ENCODE measurements at places on chromosomes 1 and 21.

GRCh38 chr21:15031790-15032357, 32.9 kb downstream of the NRIP1 start:
- no peak for DNase-seq

DNA sequence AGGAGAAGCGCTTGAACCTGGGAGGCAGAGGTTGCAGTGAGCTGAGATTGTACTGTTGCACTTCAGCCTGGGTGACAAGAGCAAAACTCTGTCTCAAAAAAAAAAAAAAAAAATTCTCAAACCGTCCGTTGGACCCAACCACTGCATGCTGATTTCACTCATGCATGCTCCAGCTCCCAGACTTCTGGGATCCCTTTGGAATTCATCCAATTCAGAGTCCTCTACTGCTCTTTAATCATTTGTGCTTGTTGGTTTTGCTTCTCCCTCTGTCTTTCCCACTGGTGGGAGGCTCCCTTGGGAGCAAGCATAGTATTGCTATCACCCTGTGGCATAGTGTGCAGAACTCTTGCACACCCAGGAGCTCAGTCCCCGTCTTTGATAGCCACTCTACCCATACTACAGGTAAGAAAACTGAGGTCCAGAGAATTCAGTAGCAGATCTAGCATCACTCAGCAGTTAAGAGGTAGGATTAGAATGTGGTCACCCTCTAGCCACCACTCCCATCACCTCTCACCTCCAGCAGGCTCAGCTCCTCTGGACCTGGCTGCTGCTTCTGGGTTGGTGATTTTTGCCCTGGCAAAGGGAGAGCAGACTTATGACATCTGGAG, 3.1 kb upstream of the LMNA start:
- no peak for DNase-seq

- DNase-seq = no peak
Observed at GRCh38 chr1:56322211-56322610, 257.2 kb downstream of the PLPP3 start.

DNA sequence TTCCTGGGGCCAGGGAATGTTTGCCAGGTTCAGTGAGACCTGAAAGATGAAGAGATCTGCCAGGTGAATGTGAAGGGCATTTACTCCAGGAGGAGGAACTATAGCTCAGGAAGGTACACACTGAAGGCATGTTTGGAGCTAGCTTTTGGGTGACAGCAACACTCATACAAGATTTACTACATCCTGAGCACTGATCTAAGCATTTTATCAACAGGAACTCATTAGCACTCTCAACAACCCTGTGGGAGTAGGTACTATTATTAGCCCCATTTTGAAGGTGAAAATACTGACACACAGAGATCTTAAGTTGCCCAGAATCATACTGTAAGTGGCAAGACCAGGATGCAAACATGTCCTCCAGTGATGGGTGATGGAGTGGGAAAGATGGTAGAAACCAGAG, 6.7 kb downstream of the GADD45A start:
- no peak for DNase-seq

GRCh38 chr1:207844371-207844770, 66.6 kb downstream of the CD34 start:
- no peak for DNase-seq

DNA sequence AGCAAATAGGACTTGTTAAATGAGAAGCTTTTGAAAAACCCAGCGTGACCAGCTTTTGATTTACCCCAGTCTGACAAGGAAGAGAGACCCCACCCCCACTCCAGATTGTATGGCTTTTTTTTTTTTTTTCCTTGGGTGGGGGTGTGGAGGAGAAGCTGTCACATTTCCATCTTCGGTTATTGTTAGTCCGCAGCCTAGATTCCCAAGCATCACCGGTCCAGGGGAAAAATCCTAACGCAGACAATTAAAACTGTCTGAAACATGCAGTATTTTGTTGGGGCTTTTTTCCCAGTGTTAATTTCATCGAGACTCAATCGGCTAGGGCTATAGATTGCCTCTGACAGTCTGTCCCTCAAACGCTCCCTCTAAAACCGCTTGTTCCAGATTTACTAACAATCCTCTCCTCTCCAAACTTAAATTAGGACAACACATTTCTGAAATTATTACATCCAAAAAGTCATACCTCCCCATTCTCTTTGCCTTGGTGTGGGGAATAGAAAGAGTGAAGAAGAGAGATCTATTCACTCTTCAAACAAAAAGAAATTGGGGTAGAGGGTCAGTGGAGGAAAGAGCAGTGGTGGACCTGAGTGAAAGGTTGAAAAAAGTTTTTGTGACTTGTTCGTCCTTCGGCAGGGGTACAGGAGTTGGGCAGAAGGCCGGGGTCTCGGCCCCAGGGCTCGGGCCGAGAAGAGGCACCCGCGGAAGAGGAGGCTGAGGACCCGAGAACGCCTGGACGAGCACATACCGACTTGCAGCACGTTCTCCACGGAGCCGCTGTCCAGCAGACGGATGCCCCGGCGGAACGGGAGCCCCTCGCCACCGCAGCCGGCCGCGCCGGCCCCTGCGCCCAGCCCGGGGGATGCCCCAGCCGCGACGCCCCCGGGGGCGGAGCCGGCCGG, 1.1 kb downstream of the ZSWIM5 start:
- peak; percentile 84 for DNase-seq

DNA sequence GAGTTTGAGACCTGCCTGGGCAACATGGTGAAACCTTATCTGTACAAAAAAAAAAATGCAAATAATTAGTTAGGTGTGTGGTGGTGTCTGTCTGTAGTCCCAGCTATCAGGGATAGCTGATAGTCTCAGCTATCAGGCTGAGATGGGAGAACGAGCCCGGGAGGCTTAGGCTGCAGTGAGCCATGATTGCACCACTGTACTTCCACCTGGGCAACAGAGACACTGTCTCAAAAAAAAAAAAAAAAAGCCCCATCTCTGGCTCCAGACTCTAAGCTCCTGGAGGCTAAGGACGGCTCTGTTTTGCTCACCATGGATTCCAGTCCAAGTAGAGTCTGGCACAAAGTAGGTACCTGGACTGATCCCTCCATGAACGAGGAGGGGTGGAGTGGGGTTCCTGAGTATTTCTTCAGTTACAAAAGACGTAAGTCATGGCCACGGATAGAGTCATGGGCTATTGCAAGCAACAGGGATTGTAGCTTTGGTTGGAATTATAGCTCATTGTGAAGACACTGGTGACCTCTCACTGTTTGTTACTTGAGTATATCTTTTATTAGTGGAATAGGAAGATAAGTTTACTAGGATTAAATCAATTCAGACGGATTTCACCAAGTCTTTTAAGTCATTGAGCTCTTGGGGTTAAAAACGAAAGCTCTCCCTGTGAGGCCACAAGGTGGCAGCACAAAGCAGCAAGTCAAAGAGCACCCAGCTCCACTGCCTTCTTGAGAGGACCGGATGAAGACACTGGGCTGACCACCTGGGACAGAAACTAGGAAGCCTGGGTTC, 35.6 kb upstream of the TMEM61 start:
- peak; percentile 83 for DNase-seq

- DNase-seq = no peak
Observed at GRCh38 chr21:36706951-36707762, 8.2 kb downstream of the SIM2 start.

DNA sequence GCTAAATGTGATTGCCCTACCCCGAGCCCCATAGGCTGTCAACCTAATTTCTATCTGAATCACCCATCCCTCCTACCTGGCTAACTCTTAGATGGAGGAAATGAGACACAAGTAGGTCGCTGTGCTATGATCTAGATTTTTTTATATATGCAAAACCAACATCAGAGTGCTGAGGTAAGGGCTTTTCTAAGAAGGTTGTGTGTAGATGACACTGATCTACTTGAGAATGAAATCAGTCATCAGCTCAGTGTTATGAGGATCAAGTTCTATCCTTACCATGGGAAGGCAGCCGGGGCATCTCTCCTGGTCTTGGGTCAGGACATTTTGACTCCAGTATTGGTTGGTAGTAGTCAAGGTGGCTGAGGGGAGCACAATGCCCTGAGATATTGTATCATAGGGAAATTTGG, 23.6 kb downstream of the SLAMF1 start:
- DNase-seq = no peak

- no peak for DNase-seq
Observed at GRCh38 chr1:230179249-230179648, 112.2 kb downstream of the GALNT2 start.

DNA sequence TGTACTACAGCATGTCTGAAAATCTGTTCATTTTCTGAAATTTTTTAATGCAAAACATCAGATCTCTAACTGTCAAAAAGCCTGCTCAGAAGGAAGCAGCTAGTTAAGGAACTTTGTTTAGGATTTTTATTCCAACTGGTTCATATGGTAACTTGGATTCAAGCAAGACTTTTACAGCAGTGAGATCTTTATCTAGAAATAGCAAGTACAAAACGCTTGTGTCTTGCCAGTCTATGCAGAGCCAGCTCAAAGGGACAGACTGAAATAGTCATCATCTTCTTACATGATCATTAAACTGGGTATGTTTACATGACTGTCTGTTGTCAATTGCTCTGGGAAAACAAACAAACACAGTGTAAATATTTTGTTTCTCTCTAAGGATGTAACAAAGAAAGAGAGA, 37.6 kb downstream of the DDAH1 start:
- no peak for DNase-seq

GRCh38 chr1:59350521-59350920, 53.6 kb downstream of the FGGY start:
- no peak for DNase-seq

DNA sequence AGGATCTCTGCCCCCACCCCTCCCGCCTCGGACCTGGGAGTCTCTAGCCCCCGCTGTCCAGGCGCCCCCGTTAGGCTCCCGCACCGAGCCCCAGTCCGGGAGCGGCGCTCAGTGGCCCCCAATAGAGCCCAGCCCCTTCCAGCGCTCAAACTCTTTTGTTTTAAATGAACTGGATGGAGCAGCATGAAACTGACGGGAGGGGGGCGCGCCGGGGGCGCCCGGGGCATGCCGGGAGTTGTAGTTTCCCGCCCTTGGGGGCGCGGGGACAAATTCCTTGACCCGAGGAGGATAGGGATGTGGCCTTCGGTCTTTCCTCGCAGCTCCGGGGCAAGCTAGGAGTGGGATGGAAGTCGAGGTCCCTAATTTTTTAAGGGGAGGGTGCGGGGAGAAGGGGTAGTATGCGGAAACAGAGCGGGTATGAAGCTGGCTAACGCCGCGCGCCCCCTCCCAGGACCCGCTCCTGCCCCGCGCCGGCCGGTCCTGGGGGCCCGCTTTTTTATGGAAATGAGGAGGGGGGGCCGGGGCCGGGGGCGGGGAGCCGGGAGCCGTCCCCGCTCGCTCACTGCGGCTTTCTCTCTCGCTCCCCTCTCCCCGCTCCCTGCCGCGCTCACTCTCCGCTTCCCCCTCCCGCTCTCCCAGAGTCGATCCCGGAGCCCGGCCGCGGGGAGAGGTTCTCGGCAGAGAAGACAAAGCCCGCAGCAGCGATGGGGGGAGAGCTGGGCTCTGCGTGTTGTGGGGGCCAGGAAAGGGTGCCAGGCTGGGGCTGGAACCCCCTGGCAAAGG, at the start of gene MEX3A:
MEX3A (minus strand) TSS at position 157 of the 783 bp plus-strand sequence. CDS start 467 bp downstream, outside the sequence.
- DNase-seq = peak; percentile 97

- DNase-seq = peak; percentile 73
Observed at GRCh38 chr1:187244623-187245022, 415.9 kb downstream of the PLA2G4A start.

DNA sequence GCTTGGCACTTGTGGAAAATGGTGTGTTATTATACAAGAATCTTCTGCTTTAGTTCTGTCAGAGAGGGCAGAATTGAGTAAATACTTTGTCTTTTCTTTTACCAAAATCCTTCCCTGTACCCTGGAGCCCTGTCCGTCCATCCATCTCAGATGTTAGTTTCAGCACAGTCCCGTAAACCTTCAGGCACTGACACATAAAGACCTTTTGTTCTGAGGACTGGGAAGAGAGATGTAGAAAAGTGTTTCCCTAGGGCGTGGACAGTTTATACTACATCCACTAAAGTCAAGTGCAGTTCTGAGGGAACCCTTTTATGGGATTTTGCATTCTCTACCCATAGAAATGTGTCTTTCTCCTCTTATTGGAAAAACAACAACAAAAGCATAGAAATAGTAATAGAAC, 162.4 kb downstream of the PDE4B start:
- DNase-seq = peak; percentile 80

DNA sequence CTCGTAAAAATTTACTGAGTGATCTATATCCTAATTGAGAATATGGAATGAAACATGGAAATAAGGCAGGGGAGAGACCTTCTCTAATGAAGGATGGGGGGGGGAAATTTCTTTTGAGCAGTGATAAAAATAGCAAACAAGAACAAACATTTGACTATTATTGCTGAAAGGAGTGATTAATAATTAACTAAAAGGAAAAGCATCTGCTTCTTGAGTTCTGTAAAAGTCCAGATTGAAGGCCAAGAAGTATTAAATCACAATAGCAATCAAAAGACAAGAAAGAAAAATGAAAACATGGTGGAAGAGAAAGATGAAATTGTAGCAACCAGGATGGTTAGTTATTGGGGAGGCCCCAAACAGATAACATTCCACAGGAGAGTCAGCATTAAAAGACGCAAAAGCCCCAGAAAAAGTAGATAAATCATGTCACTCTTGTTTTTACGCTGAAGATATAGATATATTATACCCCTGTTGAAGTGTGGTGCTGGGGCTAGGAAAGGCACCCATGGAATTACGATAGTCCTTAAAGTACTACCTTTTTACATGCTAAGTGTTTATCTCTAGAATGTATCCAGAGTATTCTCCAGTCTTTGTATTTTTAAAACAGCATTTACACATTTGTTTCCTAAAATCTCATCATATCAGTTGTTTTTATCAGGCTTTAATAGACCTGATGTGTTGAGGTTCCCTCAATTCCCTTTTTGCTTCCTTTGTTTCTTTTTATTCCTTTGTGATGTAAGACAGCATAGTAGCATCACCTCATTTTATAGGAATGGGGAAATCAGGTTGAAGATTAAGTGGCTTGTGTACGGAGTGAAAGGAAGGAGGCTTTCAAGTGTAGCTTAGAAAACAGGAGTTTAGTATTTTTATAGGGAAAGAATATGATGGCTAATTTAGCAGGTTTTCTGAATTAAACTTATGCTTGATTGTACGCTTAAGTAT, 28.9 kb downstream of the DISP1 start:
- peak; percentile 35 for DNase-seq

- no peak for DNase-seq
Observed at GRCh38 chr1:40313329-40313957, 3.6 kb downstream of the COL9A2 start.

- DNase-seq = no peak
Observed at GRCh38 chr1:208803011-208803811, 559.0 kb upstream of the PLXNA2 start.

- peak; percentile 28 for DNase-seq
Observed at GRCh38 chr21:40641042-40641441, 205.9 kb downstream of the DSCAM start.

All from NCI-H526 (cell line).